ENCODE measurements at places on chromosomes 7 and 10. TPM values are rescaled to one million over a fixed set of nuclear protein-coding genes. Genes with fewer than 3 reads are reported as not detected.
A peak's percentile ranks its signal among the peaks of the same experiment; 100 is the strongest.

DNA sequence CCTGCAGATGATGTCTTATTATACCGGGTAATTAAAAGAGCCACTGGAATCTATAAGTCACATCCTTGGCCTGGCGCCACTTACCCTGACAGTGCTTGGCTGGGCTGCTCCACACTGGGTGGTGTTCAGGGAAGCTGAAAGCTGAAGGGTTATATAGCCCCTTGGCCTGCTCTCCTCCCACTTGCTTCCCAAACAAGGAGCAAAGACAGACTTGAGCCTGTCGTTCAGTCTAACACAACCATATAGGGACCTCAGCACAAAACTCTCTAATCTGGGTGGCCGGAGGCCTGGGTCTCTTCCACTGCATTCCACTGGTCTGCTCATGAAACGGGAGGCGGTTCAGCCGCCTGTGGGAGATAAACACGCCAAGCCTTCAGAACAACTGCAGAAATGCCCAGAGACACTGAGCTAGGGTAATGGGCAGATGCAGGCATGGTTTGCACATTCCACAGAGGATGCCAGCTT, at the start of gene ACTA2:
Gene ACTA2 (minus strand): TSS at position 127 of the 465 bp plus-strand sequence. CDS start 3,843 bp downstream, outside the sequence.
- H3K27ac ChIP-seq = peak within 1 kb of the TSS; percentile 69
- DNase-seq = no peak
- H3K36me3 ChIP-seq = no peaks in the 10 kb centered on the region

DNA sequence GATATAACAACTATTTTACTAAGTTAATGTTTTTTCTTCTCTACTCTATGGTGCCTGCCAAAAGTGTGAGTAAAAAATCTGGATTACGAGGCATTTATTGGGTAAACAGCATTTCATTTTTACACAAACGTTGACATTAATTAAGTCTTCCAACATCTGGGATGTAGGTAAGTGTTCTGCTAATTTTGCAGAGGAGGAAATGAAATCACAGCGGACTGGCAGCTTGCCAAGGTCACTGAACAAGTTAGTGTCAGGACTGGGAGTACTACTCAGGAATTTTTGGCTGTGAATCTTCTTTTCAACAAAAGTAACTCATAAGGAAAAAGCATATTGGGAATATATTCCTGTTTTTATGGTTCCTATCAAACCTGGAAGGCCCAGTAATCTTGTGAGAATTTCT, 612.1 kb upstream of the FZD8 start:
- DNase-seq = peak; percentile 44
- no peaks in the 10 kb centered on the region for H3K27me3 ChIP-seq
- no peak overlapping the region for H3K27ac ChIP-seq
- H3K4me3 ChIP-seq = no peak overlapping the region
- no peaks in the 10 kb centered on the region for H3K36me3 ChIP-seq
- no peaks in the 10 kb centered on the region for H3K4me1 ChIP-seq

Gene EBF3
- 0.53 TPM for total RNA-seq

- H3K27me3 ChIP-seq = no peaks in the 10 kb centered on the region
- H3K4me3 ChIP-seq = no peak overlapping the region
- peaks cover 11% of the 10 kb centered on the region for H3K4me1 ChIP-seq
- H3K27ac ChIP-seq = no peak overlapping the region
- no peaks in the 10 kb centered on the region for H3K36me3 ChIP-seq
Observed at GRCh38 chr10:95458871-95459270, 102.3 kb downstream of the SORBS1 start.

GRCh38 chr7:96663871-96664445, 45.7 kb downstream of the SEM1 start:
- H3K4me1 ChIP-seq = no peaks in the 10 kb centered on the region
- H3K36me3 ChIP-seq = no peaks in the 10 kb centered on the region
- DNase-seq = no peak
- H3K27me3 ChIP-seq = no peaks in the 10 kb centered on the region
- H3K4me3 ChIP-seq = no peak overlapping the region
- H3K27ac ChIP-seq = no peak overlapping the region

Gene CHST12
- 29.2 TPM for total RNA-seq

DNA sequence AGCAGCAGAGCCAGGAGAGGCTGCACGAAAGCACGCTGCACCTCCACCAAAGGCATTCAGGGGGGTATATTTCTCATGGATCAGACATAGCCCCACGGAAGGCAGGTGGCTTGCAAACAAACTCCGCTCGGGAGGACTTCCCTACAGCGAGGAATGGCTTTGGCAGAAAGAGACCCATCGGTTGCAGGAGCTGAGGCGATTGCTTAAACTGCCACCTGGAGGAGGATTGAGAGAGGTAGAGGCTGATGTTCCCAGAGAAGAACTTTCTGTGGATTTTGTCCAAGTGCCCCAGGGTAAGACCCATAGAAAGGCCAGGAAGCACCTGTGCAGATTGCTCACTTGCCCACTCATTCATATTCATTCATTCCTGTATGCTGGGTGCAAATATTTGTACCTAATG, 89.1 kb downstream of the NEUROD6 start:
- H3K4me3 ChIP-seq = no peak overlapping the region
- H3K27me3 ChIP-seq = no peaks in the 10 kb centered on the region
- H3K36me3 ChIP-seq = no peaks in the 10 kb centered on the region
- H3K27ac ChIP-seq = no peak overlapping the region
- no peaks in the 10 kb centered on the region for H3K4me1 ChIP-seq
- DNase-seq = no peak

All from lower lobe of right lung (tissue), 2 donors.